ENCODE measurements at places on chromosomes 11 and 22.
A peak's percentile ranks its signal among the peaks of the same experiment; 100 is the strongest.

GRCh38 chr22:43272869-43273318, 70.3 kb downstream of the SCUBE1 start:
- no peaks in the 10 kb centered on the region for H3K36me3 ChIP-seq
- DNase-seq: no peak
- no peaks in the 10 kb centered on the region for H3K4me1 ChIP-seq

DNA sequence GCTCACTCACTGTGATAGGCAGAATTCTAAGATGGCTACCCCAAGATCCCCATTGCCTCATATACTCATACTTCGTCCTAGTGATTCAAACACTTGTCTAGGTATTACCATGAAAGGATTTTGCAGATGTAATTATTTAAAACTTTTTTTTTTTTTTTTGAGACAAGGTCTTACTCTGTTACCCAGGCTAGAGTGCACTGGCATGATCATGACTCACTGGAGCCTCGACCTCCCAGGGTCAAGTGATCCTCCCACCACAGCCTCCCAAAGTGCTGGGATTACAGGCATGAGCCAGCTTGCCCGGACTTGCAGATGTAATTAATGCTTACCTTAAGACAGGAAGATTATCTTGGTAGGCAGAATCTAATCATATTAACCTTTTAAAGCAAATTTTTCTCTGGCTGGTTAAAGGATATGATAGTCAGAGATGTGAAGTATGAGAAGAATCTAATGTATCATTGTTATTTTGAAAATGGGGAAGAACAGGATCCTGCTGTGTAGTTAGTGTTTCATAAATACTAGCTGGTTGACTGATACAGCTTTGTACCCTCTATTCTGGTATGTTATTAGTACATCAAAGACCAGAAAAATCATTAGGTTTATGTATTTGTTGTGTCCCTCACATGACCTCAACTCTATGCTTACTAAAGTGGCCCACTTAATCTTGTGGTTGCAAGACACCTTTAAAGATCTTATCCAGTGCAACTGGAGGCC, 35.5 kb downstream of the C2CD3 start:
- peaks cover 9% of the 10 kb centered on the region for H3K36me3 ChIP-seq
- H3K4me3 ChIP-seq: no peak overlapping the region
- no peaks in the 10 kb centered on the region for H3K27me3 ChIP-seq
- peaks cover 3% of the 10 kb centered on the region for H3K4me1 ChIP-seq
- no peak for DNase-seq

DNA sequence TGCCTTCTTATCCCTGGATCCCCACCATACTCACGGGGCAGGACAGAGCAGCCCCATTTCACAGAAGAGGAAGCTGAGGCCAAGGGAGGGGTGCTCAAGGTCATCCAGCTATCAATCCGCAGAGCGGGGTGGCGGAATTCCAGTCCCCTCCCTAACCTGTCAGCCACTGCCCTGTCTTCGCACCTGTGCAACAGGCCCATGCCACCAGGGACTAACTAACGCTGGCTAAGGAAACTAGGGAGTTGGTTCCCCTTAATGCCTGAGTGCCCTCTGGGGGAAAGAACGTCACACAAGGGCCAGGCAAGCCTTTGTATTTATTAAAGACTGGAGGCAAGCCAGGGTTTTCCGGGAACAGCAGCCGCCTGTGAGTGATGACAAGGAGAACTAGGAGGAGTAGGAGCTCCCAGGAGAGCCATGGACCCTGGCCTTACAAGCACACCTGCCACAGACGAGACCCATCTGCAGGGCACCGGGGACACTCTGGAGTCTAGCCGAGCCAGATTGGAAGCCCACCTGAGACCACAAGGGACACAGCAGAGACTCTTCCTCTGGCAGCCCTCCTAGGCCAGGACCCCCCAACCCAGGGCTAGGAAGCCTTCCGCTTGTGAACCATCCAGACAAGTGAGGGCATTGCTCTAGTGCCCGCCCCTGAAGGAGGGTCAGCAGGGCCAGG, 64.4 kb downstream of the MYH9 start:
- H3K36me3 ChIP-seq: peaks cover 86% of the 10 kb centered on the region
- no peaks in the 10 kb centered on the region for H3K27me3 ChIP-seq
- peak overlapping the region; percentile 8 for H3K4me3 ChIP-seq
- peak overlapping the region; percentile 98 for H3K27ac ChIP-seq

DNA sequence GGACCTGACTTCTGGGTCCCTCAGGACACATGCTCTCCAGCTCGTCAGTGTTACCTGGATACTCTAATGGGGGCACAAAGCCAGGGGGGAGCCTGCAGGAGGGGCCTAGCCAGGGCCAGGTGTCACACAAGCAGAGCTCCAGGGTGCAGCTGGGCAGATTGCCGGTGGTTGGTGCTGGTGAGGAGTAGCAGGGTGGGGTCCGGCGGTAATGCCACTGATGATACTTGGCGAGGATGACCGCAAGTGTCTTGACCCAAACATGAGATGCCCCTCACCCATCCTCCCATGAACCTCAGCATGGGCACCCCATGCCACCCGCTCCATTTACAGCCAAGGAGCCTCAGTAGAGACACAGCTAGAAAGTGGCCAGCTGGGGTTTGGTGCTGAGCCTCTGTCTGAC, 15.1 kb upstream of the KCNQ1OT1 start:
- H3K27ac ChIP-seq: no peak overlapping the region
- no peak overlapping the region for H3K4me3 ChIP-seq
- H3K27me3 ChIP-seq: no peaks in the 10 kb centered on the region
- H3K36me3 ChIP-seq: no peaks in the 10 kb centered on the region

Data from ascending aorta (tissue), 2 donors.